ENCODE measurements at places on chromosomes 5 and 9.

DNA sequence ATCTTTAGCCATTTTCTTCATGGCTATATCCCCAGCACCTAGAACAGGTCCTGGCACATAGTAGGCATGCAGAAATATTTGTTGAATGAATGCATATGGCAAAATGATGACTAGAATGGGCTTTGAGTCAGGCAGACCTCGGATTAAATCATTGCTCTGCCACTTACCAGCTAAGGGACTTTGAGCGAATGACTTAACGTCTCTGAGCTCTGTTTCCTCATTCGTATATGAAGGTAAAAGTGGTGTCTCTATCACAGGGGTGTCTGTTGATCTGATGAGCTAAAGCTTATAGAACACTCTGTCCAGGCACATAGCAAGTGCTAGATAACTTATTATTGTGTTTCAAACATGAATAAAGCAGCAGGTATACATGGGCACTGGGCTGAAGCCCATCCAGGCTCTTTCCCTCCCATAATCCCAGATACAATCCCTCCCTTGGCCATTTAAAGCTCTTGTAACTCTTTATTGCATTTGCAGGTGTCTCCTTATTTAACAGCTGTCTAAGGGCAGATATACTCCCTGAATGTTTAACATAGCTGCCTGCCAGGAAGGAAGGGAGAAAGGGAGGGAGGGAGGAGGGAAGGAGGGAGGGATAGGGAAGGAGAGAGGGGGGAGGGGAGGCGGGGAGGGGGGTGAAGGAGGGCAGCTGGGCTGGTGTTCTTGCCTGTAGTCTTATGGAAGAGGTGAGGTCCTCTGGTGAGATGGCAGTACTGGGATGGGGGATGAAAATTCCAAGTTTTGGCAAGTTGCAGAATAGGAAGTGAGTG lies 23.2 kb upstream of the STXBP1 start:
- no peak for DNase-seq

DNA sequence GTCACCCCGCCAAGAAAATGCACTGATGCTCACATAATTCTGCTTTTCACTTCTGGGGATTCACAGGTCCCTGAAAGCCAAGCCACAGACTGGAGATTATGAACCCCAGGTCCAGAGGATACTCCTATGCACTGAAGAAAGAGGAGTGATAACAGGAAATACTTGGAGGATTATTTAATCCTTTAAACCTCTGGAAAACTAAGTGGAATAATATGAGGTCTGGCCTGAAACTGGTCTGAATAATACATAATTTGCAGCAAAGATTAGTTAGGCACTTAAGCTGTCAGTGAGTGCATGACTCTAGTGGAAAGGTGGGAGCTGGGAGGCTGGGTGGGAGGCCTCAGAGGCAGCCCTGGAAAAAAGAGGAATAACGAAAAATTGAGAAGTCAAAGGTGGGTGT lies 45.7 kb downstream of the MARCHF3 start:
- no peak for DNase-seq

GRCh38 chr5:173664154-173664526 lies 47.7 kb upstream of the BOD1 start:
- DNase-seq = no peak

DNA sequence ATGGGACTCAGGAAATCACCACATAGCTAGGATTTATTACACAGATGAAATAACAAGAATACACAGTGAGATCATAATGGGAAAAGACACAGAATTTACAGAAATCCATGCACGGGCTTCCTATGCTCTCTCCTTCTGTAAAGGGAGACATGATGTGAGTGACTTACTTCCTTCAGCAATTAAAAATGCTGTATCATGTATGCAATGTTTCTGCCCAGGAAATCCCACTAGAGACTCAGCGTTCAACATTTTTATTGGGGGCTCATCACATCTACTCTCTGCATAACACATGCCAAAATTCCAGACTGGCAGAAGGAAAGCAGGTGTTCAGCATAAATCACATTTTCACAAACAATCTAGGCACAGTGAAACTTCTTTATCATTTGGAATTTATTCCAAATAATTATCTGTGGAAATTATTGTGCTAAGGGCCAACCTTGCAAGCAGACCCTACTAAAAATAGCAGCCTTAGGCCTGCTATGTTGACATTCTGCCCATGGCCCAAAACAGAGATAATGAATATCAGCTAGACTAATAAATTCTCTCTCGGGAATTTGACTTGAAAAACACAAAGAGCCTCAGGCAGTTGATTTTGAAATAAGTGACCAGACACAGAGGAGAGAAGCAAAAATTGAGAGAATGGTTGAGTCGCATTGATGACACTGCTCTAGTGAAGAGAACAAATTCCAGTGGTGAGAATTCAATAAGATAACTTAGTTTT lies 31.4 kb upstream of the SELENOP start:
- DNase-seq = no peak

Data from NK-92 treated with Interleukin-12 subunit alpha and Interleukin-12 subunit beta, amount 100 ng/mL, for 24 hours (cell line).